AG10803 (cell line): ENCODE measurements at places on chromosomes 5 and 9.
A peak's percentile ranks its signal among the peaks of the same experiment; 100 is the strongest.

GRCh38 chr5:95832664-95833063, 10.1 kb upstream of the GLRX start:
- no peak for DNase-seq

- no peak for DNase-seq
These were observed 139.7 kb upstream of the PITX1 start for GRCh38 chr5:135173662-135174290.

GRCh38 chr9:4222357-4222756, 77.5 kb downstream of the GLIS3 start:
- DNase-seq: no peak

DNA sequence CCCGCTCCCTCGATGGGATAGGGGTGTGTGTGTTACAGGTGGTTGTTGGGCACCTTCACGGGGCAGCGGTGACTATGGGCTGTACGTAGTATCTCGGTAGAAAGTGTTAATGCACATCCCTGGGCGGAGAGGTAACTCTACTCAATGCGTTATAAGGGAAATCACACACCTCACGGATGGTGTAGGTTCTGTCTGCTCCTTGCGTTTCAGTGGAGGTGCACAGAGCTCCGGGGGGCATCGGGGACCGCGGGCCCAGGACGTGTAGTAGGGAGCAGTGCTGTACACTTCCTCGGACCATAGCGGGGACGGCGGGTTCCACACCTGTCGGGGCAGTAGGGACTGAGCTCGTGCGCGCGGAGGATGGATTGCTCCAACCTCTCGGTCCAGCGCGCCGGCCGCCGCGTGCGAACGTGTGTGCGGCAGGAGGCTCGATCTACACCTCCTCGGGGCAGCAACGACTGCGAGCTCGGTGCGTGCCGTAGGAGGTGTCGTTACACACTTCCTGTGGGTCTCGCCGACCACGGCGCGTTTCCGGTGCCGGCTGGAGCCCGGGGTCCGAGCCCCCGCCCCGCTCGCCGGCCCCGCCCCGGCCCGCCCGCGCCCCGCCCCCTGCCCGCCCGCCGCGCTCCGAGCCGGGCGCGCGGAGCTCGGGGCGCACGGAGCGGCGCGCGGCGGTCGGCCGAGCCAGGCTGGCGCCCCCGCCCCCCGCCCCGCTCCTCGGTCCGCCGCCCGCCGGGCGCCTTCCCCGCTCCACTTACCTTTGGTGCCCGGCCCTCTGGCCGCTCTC, at the start of gene KIAA1958:
KIAA1958 (plus strand) TSS at position 607 of the 787 bp plus-strand sequence. CDS start 87,254 bp downstream, outside the sequence.
- DNase-seq: peak; percentile 74

DNA sequence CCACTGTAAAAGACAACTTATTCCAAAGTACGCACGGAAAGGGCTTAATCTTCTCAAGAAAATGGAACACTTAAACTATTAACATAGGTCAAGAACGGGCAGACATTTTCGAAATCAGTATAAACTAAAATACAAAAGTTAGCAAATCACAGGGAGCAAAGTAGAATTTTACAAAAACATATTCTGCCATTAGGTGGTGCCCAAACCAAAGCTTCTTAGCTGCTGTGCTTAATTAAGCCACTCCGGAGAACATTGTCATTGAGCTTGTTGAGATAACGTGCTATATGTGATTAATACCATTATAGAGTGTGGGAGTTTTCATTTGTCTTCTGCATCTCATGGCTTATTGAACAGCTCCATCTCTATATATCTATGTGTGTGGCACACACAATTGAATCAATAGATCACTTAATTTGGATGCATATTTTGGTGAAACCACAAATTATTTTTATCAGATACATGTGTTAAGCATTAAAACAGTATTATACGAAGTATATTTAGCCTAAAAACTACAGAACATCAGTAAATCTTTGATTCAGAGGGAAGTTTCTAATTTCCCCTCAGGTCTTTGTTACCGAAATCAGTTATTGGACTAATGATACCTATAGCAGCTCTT, 23.4 kb downstream of the UBLCP1 start:
- DNase-seq: peak; percentile 52

- DNase-seq: peak; percentile 39
These were observed 48.8 kb downstream of the SLC1A3 start for GRCh38 chr5:36655161-36655560.

DNA sequence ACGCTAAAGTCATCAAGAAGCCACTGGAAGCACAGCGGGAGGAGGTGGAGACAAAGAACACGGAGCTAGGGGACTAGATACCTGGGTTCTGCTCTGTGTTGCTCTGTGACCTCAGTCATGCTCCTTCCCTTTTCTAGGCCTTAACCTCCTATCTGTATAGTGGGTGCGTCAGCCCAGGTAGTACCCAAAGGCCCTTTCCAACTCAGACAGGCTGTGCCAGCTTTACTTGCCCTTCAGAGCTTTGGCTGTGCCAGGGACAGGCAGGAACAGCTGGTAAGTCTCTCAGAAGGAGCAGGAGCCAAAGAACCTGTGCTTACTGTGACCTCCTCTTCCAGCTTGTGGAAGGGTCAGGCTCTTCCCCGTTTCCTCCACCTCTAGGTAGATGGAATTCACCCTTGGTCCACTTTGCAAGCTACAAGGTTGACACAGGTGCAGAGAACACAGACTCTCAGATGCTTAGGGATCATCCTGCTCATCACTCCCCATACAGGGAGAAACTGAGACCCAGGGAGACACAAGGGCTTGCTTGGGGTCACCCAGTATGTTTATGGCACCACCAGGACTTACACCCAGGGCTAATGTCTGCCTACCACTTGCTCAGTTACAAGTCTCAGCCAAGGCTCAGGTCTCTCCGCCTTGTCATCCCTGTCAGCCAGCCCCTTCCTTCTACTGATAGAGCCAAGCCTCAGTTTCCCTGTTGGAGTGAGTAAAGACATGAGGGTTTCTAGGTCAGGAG, 1.7 kb downstream of the CCDC69 start:
- DNase-seq: no peak

GRCh38 chr9:137984520-137985257, 107.1 kb downstream of the CACNA1B start:
- no peak for DNase-seq

DNA sequence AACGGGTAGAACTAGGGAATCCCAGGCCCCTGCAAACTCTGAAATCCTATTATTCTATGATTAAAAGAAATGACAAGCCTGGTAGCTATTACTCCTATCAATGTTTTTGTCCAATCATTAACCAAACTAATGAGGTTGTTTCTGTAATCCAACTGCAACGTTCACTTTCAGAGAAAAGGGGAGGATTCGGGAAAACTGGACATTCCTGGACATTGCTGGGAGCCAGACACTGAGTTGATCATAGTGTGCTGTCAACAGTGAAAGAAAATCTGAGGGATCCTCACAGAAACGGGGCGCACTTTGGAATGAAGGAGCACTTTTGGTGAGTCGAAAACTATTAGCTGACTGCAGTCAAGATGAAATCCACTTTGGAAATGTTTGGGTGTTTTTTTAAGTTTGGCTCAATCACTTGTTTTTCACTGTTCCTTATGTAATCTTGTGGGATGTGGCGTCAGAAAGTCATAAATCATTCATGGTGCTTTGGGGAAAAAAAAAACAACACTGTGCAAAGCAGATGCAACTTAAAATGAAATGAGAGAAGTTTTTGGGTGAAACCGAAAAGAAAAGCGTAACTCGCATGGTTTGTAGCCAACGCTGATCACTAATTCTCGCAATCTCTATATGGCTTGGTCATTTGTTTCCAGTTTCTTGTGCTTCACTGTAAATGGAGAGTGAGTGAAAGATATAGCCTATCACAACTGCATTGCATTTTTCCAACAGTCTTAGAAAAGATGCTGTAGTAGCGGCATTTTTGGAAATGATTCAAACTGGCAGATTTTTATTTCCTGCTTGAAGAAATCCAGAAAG, 51.2 kb upstream of the ADRA1B start:
- DNase-seq: peak; percentile 88

DNA sequence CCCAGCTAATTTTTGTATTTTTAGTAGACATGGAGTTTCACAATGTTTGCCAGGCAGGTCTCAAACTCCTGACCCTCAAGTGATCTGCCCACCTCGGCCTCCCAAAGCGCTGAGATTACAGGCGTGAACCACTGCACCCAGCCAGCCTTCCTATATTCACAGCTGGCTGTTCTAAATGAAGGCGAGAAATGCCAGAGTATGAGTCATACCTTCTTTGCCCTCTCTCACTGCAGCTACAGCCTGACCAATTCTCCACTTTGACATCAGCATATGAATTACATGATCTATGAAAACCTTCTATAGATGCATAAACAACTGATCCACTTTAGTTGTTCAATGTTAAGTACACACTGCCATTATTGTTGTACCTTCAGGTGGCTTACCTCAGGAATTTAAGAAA, 14.5 kb downstream of the APTX start:
- DNase-seq: no peak

- DNase-seq: no peak
These were observed 54.5 kb upstream of the EQTN start for GRCh38 chr9:27351438-27351837.

- DNase-seq: no peak
These were observed 182.1 kb downstream of the RFX3 start for GRCh38 chr9:3343671-3344070.

- no peak for DNase-seq
These were observed 110.1 kb upstream of the MOCS2 start for GRCh38 chr5:53219610-53220009.

- DNase-seq: no peak
These were observed 99.3 kb downstream of the PDZD2 start for GRCh38 chr5:31738199-31738598.

- peak; percentile 89 for DNase-seq
These were observed 25.4 kb downstream of the HMHB1 start for GRCh38 chr5:143837306-143837848.

DNA sequence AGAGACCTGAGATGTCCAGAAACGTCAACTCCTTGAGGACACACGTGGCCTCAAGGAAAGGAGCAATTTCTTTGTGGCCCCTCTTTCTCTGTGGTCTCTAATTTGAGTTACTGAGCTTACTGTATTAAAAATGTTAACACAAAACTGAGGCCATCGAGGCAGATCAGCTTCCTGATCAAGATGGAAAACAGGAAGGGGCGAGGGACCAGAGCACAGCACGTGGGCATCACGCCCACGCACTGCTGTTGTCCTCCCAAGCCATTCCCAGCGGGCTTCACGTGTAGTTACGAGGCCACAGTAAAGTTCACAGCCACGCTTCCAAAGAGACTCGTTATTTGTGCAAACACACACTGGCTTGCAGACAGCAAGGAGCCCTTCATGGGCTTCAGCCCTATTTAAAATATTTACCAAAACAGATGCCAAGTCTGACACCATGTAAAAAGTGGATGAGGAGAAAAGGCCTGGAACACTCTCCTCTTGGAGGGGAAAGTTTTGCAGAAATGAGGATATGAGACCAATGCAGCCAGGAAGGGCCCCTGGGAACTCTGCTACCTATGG, 149.5 kb downstream of the ROR2 start:
- no peak for DNase-seq

DNA sequence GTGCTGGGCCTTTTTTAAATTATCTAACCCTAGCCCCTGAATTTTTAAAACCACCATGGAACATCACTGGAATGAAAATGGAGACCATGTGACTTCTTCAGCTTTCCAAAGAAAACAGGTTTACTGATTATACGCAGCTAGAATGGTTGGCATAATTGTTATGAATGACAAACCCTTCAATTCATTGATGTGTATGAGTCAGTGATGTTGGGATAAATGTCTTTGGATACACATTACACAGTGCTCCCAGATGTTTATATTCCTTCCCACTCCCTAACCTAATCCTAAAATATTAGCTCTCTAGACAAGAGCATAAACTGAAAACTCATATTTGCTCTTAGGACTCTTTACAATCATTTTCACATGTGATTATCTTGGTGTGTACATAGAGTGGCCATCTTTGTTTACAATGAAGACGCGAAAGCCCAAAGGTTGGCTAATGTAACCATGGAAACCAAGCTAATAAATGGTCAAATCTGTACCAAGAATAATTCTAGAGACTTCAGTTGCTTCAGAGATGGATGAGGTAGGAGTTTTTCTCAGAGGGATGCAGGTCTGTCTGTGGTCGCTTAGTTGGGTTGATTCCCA, 131.2 kb upstream of the HMHB1 start:
- DNase-seq: no peak

DNA sequence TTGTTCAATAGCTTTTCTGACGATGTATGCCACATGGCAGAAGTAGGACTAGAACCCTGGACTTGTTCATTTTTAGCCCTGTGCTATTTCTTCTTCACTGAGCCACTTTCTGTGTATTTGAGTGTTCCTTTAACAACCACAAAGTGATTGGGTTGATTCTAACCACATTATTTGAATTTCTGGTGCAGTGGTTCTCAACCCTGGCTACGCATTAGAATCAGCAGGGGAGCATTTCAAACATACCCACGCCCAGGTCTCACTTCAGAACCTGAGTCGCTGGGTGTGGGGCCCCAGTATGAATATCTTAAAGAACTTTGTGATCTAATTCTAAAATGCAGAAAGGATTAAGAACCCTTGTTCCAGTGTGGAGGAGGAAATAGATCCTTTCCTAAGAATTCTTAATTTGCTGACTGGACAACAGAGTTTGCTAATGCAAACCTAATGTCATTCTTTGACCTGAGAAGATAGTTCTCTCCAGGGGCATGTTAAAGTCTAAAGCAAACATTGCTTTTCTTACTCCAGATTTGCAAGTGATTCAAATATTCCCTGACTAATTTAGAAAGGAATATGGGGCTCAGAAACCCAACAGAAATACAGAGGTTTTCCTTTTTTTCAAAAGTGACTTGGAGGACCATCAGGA, 75.4 kb upstream of the GDNF start:
- DNase-seq: no peak

DNA sequence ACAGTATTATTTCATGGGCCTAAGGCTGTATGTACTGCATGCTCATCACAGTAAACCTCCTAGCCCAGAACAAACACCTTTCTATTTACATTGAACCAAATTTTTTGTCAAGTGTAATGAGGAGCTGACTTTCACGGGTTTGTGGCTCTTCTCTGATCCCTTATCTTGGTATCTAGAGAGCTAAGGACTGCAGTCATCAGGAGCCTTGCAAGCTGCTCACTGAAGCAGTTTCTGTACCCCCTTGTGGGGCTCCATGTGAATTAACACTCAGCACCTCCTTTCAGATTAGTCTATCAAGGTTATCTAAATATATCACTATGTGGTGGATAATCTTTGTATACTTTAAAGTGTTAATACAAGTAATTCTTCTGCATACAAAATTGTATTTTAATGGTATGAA, 108.2 kb downstream of the AUH start:
- no peak for DNase-seq

DNA sequence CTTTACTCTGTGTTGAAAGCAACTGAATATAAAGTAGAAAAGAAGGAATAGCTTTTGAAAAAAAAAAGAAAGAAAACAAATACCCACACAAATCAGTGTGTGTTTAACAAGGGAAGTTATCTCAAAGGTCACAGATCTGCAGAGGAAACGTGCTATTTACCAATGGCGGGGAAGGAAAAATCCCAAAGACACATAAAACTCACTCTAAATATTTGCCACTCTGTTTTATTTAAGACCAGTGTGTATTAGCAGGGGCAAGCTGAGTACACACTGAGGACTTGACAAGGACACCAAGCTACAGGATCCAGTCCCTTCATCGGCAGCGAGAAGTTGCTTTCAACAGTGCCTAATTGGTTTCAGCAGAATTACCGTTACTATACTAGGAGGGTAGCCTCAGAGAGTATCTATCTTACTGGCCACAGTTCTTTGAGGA, 252.5 kb downstream of the DEPDC1B start:
- no peak for DNase-seq
